ENCODE measurements at places on chromosomes 4 and X.

DNA sequence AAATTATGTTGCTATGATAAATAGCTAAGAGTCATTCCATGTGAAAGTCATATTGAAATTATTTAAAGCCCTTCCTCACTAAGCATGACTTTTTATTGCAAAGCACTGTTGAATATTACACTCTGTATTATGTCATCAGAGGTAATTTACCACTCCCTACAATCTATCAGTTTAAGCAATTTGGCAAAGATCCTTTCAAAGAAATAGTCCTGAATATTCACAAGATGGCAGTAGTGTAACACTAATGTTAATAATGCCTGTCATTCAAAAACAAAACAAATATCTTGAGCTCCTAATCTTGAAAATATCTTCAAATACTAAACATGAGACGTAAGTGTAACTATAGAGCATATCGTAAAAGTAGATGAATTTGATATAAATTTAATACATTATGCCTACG, 208.6 kb upstream of the TECRL start:
- no peak for DNase-seq

- DNase-seq: no peak
Measured at GRCh38 chr4:87949961-87950360, 25.6 kb upstream of the SPP1 start.

DNA sequence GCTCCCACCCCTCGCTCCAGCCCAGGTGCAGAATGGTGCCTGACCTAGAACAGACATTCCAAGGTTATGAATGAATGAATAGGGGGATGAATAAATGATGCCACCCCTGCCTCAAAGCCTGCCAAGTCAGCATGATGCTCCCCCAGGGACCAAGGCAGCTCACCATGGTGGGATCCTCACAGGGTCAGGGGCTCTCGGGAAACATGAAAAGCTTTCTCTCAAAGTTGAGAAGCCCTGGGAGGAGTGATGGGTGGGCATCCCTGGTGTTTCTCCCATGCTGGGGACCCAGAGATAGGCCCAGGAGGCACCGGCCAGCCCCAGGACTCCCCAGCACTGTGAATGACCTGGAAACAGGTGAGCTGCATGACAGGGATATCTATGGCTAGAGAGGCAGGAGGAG, 58.9 kb downstream of the HTRA3 start:
- DNase-seq: no peak

GRCh38 chr4:87911252-87911774, 64.2 kb upstream of the SPP1 start:
- no peak for DNase-seq

- DNase-seq: no peak
Measured at GRCh38 chrX:147901461-147902126, 10.1 kb upstream of the FMR1 start.

- no peak for DNase-seq
Measured at GRCh38 chrX:46140272-46140671, 404.9 kb downstream of the ZNF674 start.

GRCh38 chr4:156501962-156502361, 469.6 kb downstream of the PDGFC start:
- DNase-seq: no peak

GRCh38 chr4:78661921-78662521, 110.5 kb downstream of the ANXA3 start:
- DNase-seq: no peak

GRCh38 chr4:167943872-167944505, 148.3 kb upstream of the ANXA10 start:
- DNase-seq: no peak
